ENCODE measurements at places on chromosomes 3 and 15.
A peak's percentile ranks its signal among the peaks of the same experiment; 100 is the strongest.

- DNase-seq, result no peak
These were observed 256.0 kb upstream of the CBLB start for GRCh38 chr3:106124818-106125217.

DNA sequence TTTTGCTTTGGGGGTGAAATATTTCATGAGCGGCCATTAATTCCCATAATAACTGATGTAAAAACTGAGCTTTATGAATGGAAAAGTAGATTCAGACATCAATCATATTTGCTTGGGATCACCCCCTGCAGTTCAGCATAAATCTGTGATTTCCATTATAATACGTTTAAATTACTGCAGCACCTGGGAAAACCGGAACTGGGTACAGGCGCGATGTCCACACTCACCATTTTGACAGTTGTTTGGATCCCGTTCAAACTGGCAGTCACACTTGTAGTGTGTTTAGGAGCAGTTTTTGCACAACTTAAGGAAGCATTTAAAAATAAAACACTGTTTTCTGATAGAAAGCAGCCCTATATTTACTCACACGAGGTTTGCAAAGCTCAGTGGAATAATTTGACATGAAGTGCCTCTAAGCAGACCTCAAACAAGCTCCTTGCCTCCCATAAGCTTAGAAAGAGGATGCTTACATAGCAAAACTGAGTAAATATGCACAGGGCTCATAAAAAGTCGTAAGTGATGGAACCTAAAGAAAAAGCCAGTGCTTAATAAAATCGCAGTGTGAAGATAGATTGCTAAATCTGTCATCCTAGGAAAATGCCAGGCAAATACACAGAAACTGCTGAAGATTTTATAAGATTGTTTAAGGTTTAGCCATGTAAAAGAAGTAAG is 377.6 kb downstream of the PTPRG start:
- no peak for DNase-seq

- DNase-seq, result no peak
These were observed 11.6 kb upstream of the CILP start for GRCh38 chr15:65222891-65223290.

DNA sequence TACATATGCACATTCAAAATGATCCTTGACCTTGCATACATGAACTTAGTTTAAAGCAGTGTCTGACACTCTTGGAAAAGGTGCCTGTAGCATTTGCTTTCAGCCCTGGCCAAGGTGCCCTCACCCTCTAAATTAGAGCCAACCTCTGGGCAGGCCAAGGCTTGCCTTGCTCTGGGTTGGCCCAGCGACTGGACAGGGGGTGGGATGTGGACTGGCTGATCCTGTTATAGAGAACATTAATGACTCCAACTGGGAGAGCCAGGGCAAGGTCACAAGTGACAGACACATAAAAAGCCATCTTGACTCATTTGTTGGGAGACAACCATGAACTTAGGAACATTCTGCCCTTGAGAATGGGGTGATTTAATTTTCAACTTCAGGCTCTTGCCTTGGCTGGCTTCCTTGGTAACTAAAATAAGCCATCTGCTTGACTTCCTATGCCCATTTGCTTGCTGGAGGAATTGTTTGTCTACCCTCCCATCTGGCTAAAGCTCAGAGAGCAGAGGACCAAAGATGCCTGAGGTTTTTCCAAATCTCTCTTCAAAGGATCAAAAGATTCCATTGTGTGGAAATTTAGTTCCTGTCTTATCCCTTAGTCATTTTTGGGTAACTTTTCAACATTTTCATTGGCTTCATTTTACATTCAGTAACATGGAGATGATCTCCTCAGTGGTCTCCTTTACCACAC is 403.7 kb downstream of the SOX2 start:
- no peak for DNase-seq

GRCh38 chr15:35427091-35427490 is 118.9 kb downstream of the DPH6 start:
- no peak for DNase-seq

- peak; percentile 64 for DNase-seq
These were observed 42.5 kb downstream of the TPRA1 start for GRCh38 chr3:127547761-127548605.

GRCh38 chr3:156360963-156361362 is 194.0 kb downstream of the SSR3 start:
- no peak for DNase-seq
